ENCODE measurements at places on chromosomes 2 and 18.

DNA sequence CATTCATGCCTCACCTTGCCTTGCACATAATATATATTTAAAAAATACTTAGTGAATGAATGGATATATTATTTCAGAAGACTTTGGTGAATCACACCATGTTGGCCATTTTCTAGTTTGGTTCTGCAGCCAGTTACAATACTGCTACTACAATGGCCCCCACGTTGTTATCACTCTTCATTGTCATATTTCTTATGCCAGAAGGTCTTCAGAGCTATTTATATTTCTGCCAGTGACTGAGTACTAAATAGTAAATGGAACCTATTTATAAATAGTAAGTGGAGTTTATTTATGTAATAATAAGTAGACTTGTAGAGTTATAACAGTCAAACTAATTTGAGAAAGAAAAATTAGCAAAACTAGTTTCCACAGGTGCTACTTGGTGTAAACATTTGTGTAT is 516.6 kb upstream of the SYT4 start:
- DNase-seq = no peak

DNA sequence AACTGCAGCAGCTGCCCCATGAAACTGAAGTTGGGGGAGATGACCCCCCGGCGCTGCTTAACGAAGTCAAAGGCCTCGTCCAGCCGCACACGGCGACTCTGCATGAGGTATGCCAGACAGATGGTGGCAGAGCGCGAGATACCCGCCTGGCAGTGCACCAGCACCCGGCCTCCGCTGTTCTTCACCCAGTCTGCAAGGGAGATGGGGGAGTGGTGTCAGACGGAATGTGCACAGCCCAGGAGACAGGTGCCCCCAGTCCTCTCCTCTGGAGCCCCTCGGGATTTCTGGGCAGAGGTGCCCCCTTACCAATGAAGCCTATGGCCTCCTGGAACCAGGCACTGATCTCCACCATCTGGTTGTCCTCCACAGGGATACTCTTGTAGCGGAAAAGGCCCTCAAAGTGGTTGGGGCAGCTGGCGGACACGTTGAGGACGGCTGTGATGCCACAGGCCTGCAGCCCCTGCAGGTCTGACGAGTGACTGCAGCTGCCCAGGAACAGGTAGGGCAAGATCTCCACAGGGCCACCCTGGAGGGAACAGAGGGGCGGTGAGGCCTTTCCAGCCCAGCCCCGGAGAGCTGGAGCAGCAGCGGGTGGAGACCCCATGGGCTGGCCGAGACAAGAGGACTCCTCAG is 1.3 kb downstream of the DUSP2 start:
- no peak for DNase-seq

GRCh38 chr2:60699617-60700016 is 56.5 kb upstream of the PAPOLG start:
- no peak for DNase-seq

- DNase-seq = no peak
Observed at GRCh38 chr2:132980304-132980703, 310.3 kb upstream of the LYPD1 start.

GRCh38 chr18:3458378-3458777 is 8.4 kb downstream of the TGIF1 start:
- no peak for DNase-seq

Measured in A172 (cell line).